ENCODE measurements at places on chromosomes 3 and 15.

- no peak for DNase-seq
These were observed 210.8 kb upstream of the NR2F2 start for GRCh38 chr15:96119734-96120133.

DNA sequence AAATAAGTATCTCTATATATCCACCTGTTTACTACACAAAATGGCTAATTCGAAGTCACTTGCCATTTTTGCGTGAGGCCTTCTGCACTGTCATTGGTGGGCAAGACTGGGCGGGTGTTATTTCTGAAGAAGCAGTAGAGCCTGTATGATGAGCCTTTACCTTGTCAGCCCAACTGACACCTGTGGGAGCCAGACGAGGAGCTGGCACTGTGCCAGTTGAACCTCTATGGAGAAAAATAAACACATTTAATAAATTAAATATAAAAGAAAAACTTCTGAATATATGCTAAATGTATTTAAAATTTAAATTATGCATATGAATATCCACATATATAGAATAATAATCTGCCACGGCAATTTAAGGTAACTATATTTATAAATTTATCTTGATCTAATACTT, 109.9 kb downstream of the SCAPER start:
- DNase-seq = no peak

- peak; percentile 86 for DNase-seq
These were observed 126.4 kb downstream of the RPLP1 start for GRCh38 chr15:69578787-69579583.

DNA sequence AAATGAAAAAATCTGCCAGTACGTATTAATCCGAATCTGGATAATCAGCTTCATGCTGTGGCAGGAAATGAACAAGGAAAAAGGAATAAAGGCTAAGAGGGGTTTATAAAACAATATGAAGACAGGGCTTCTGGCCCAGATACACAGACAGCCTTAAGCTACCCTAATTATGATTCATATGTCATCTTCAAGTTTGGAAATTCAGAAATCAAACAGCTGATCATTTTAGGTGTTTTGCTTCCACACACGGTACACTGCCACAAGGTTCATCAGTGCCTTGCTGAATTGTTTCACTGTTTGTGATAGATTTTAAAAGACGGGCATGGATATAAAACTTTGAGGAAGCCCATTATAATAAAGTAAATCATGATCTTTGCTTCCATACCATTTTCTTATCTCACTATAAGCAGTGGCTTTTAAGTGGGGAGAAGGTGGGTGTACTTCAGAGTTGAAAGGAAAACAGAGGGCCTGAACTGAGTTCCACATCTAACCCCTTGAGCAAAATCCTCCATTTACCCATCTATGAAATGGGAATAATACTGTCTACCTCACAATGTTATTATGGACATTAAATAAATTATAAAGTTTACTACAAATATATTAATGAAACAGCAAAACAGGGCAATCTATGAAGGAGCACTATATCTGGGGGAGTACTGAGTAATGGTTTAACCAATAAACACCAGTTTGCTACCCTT, 15.7 kb downstream of the GTPBP8 start:
- DNase-seq = no peak

DNA sequence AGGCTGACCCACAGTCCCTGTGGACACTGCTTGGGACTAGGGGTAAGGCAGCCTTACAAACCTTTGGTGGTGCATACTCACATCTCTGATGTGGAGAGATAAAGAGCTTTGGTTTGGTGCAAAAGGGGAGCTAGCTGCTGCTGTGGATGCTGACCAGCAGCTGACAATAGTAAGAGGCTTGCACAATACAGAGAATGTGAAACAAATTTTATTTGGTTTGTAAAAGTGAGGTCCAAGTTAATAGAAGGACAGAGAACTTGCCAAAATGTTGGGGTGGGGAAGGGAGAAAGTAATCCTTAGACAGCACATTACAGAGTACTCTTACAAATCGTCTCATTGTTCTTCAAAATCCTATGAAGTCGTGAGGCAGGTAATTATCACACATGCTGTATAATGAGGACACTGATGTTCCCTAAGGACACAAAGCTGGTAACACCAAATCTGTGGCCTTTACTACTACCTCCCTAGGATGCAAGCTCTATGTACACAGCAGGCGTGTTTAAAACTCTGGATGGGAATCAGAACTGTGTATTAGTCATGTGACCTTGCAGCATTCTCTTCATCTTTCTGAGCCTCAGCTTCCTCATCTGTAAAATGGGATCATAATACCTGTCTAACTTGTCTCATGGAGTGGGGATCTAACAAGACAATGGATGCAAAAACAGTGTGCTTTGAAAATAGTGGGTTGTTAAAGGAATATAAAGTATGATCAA, 21.6 kb downstream of the ARHGAP31 start:
- DNase-seq = no peak

DNA sequence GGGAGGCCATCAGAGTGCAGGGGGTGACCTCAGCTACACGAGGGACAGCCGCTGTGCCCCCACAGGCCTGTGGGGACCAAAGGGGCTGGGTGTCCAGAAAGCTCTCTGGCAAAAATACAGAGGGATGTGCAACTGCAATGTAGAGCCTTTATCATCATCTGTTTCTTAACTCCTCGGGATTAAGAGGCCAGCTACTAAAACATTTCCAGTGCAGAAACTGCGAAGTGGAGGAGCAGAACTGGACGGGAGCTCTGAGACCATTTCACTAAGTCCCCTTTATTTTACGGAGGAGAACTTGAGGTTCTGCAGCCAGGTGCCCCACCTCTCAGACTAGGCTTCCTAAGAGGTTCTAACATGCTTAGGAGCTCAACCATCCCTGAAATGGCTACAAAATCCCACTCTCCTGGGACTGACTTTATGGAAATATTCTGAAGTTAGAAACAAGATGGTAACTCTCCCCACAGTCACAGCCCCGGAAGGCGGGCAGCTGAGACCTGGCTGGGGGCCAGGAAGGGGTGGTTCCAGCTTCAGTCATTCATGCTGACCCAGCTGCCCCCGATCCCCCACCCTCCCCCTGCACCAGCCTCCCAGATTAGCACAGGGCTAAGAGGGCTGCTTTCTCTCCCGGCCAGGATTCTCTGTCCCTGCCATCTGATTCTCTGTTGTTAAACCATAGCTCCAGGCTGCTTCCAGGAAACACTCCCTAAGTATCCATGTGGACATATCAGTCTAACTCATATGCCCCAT, 40.3 kb downstream of the UMPS start:
- peak; percentile 80 for DNase-seq

GRCh38 chr3:146929696-146930095, 324.6 kb upstream of the PLSCR5 start:
- no peak for DNase-seq

GRCh38 chr3:149816986-149817385, 4.0 kb downstream of the RNF13 start:
- no peak for DNase-seq

DNA sequence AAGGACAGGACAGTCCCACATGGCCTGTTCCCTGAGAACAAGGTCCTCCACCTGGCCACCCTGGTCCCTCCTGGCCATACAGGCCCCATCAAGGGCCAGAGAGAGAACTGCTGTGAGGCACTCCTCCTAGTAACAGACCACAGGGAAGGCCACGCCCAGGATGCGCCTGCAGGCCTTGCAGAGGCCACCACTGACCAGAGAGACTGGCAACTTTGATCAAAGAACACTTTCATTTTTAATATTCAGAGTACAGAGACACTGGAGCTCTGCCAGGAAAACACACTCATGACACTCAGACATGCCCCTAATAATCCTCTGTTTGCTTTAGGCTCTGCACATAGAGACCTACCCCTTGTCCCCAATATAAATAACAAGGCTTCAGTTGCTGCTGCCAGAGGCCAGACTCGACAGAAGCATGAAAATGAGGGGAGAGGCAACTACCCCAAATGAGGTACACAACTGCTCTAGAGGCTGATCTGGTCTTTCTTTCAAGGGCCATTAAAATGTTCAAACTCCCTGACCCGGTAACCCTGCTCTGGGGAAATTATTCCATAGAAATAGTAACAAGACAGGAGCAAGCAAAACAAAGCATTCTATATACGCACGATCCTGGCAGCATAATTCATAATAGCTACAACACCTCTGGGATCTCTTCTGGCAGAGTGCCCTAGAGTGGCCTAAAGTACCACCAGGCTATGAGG, 44.8 kb downstream of the CCDC12 start:
- peak; percentile 53 for DNase-seq

DNA sequence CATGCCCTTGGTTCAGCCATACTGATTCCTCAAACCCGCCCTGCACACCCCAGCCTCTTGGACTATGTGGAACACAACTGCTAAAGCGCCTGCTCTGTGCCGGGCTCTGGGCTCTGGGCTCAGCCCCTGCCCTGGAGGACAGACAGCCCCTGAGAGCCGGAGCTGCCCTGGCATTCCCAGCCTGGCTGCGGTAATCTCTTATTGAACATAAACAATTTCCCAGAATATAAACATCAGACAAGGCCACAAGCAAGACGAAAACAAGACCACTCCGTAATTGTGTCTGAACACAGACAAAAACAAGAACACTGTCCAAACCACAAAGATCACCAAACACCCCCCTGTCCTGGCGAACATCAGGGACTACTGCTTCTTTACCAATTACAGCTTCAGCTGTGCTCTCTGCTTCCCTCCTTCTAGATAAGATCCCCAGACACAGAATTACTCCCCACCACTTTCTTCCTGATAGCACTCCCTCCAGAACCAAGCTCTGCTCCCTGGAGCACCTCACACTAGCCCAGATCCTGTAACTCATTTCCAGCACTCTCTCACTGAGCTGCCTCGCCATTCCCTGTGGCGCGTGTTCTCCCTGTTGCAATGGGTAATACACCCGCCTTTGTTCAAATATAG, 57.1 kb upstream of the TLE3 start:
- no peak for DNase-seq

- no peak for DNase-seq
These were observed 53.3 kb upstream of the TLE3 start for GRCh38 chr15:70151003-70151402.

DNA sequence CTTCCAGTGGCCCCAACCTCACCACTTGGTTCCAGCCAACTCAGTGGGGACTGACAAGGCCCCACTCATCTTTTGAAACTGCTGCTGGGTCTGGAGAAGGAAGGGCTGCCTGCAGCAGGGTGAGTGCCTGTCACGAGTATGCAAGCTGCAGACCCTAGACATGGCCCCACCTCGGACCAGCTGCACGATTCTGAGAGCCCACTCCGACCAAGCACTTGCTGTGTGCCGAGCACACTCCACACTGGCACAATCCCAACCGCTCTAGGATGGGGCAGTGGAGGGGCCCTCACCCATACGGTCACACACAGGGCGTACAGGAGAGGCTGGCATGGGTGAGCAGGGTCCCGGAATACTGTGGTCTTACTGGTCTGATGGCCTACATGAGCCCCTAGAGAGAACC, 8.0 kb upstream of the PLXND1 start:
- DNase-seq = no peak

DNA sequence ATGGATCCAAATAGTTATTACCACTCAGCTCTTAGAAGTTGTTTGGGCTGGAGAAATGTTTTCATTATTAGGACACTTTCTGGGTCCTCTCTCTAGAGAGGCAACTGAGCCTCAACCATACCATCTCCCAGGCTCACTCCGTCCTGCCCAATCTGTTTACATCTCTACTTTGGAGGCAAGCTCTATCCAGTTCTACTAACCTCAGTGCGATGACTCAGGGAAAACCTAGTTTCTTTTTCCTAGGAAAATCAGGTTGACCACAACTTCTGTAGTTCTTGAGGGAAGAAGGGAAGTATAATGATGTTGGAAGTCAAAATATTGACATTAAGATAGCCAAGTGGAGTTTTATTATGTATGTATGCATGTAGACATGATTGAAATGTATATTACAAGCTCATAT, 40.4 kb downstream of the LPP start:
- DNase-seq = no peak

DNA sequence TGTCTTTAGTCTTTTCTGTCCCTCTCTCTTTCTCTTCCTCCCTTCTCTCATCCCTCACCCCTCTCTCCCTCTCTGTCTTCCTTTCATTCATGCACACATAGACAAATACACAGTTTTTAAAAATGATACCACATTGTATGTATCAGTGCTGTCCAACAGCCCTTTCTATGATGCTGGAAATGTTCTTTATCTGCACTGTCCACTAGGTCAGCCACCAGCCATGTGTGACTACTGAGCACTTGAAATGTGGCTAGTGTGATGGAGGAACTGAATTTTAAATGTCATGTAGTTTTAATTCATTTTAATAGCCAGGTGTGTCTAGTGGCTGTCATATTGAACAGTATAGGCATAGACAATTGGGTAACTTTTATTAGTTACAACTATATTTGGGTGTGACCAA, 34.9 kb downstream of the COL6A5 start:
- DNase-seq = no peak

GRCh38 chr15:82810890-82811426, 1.5 kb downstream of the WHAMM start:
- no peak for DNase-seq

DNA sequence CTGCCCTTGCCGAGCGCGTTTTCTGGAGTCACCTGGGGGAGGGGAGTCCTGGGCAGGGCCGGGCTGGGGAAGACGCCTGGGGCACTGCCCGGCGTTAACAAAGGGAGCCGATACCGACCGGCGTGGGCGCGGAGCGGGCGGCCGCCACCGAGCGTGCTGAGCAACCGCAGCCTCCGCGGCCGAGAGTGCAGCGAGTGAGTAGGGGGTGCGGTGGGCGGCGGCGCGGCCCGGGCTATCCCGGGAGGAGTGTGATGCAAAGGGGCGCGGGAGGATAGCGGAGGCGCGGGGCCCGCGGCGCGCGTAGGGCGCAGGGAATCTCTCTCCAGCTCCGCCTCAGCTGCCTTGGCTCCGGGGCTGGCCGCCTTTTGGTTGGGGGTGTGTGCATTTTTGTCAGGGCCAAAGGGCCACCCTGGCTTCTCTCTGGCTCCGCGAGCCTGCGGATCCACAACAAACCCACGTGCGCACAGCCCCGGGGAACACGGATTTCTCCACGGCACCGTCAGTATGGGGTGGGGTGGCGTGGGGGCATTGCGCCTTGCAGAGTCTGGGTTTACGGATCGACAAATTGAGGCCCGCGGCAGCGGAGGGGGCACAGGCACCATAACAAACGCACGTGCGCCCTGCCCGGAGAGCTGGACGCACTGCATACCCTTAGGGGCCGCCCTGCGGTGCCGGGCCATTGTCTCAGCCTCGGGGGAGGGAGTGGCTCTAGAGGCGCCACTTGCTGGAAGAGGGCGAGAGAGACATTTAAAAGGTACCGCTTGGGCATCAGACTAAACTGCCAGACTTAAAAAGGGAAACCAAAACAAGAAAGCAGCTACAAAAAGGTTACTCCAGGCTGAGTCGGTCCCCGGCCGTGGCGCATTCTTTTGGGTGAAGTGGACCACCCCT, 560 bp downstream of the ST6GAL1 start:
- DNase-seq = peak; percentile 75

DNA sequence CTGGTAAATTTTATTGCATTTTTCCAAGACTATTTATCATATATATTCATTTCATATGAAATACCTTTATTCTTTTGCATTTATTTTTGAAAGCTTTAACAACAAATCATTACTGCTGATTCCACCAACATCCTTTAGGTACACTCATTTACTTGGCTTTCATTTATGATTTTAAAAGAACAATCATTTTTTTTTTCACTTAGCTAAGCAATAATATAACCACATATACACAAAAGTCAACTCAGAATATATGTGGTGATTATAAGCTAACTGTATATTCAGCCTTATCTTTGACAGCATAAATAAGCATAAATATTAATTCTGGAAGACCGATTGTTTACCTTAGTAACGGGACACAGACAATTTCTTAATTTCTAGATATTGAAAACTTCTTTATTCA, 458.6 kb upstream of the ZNF385D start:
- DNase-seq = no peak

- no peak for DNase-seq
These were observed 67.7 kb downstream of the SCN5A start for GRCh38 chr3:38581774-38582173.
